NCI-H82 (cell line): ENCODE measurements at places on chromosomes 12 and 14.

- no peak for DNase-seq
These were observed 10.6 kb downstream of the IL22 start for GRCh38 chr12:68242777-68243176.

- no peak for DNase-seq
These were observed 5.5 kb downstream of the NKX2-1 start for GRCh38 chr14:36514278-36515104.

DNA sequence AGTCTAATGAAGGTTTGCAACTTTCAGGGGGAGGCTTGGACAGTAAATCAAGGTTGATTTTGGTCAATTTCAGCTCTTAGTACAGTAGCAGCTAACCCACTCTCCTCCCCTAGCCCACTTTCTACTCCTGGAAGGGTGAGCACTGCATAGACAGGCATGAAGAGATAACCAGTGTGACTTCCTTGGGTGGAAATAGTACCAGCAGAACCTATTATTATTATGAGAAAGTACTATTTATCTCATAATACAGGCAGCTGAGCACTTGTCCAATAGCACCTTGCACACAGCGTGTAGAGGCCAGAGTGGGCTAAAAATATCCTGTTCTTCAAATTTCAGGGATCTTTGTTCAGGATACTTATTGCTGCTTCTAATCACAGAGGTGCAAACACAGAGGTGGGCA lies 96.2 kb upstream of the FKBP4 start:
- no peak for DNase-seq

DNA sequence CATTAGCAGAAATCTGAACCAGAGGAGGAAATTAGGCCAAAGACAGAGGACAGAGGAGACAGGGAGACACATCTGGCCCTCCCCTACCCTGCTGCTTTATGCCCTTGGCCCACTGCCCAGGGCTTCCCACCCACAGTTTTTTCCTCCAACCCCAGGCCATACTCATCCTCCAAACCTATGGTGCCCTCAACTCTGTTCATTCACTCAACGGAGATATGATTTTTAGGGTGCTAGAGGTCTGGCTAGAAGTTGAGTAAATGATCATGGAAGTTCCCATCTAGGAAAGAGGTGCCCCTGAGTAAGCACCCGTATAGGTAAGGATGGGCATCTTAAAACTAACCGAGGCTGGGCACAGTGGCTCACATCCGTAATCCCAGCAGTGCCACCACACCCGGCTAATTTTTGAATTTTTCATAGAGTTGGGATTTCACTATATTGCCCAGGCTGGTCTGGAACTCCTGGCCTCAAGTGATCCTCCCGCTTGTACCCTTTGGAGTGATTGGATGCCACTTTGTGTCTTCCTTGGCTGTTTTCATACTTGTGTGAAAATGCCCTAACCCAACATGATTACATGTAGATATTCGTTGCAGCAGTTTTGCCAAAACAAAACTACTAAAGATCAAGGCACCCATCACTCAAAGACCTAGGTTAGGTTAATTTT lies 4.4 kb downstream of the KRT18 start:
- no peak for DNase-seq

- DNase-seq: no peak
These were observed 763.7 kb upstream of the TMEM132C start for GRCh38 chr12:127503246-127503645.

- no peak for DNase-seq
These were observed 253.3 kb downstream of the ATXN7L3B start for GRCh38 chr12:74790931-74791330.

DNA sequence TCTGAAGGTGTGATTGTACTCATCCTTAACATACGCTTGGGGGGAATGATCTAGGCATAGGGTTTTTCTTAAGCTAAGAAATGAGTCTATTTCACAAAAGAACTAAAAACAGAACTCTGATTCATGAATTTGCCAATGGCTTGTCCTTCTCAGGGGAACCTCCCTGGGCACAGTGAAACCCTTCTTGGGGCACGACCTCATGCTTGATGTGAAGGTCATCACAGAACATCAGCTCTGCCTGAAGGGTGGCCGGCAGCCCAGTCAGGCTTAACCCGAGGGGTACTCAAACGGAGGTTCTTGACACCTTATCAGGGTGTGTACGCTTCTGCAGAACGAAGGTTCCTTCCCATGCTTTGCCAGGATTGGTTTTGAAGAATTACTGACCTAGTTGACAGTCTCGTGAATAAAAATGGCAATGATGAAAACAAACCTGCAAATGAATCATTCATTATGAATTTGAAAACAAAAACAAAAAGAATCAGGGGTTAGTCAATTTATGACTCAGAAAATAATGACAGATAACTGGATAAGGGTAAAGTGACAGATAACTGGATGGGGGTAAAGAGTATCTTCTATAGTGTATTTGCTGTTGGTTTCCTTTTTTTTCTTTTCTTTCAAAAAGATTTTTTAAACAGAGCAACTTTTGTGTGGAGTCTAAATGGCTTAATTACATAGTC lies 86.4 kb downstream of the GALNT8 start:
- no peak for DNase-seq

GRCh38 chr14:93734086-93734822 lies 54.0 kb downstream of the PRIMA1 start:
- peak; percentile 54 for DNase-seq

DNA sequence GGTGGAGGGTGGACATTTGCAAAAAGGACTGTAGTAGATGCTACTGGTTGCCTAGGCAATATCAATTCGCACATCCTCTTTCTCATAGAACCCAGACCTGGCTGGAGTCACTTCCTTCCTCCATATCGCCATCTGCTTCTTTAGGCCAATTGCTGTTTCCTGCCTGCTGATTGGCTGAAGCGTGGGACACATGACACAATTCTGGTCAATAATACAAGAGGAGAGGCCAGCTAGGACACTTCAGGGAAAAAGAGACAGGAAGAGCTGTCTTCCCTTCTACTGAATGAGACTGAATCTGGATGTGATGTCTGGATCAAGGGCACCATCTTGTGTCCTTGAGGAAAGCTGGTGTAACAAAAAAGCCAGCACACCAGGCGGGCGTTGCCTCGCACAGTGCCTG lies 53.8 kb downstream of the TRPV4 start:
- DNase-seq: peak; percentile 56

- no peak for DNase-seq
These were observed 167.6 kb downstream of the RBM19 start for GRCh38 chr12:113798552-113798951.

- DNase-seq: peak; percentile 11
These were observed 14.7 kb downstream of the BTBD7 start for GRCh38 chr14:93317875-93318807.

DNA sequence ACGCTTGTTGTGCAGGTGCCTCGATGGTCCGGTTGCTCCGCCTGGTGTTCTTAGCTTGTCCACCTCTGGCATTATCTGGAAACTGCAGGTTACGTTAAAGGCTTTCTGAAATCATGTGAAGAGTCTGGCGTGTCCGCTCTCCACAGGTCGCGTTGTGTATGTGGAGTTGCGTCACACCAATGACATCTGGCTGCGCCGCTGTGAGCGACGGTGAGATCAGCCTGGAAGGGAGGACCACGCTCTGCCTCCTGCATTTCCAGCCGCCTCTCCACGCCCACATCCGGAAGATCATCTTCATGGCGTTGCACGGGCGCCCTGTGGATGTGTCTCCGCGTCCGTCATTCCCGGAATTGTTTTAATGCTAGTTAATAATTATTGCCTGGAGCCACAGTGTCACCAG lies 50.6 kb upstream of the GALNT9 start:
- DNase-seq: peak; percentile 47

GRCh38 chr12:80598004-80598606 lies 109.3 kb upstream of the MYF6 start:
- peak; percentile 49 for DNase-seq

DNA sequence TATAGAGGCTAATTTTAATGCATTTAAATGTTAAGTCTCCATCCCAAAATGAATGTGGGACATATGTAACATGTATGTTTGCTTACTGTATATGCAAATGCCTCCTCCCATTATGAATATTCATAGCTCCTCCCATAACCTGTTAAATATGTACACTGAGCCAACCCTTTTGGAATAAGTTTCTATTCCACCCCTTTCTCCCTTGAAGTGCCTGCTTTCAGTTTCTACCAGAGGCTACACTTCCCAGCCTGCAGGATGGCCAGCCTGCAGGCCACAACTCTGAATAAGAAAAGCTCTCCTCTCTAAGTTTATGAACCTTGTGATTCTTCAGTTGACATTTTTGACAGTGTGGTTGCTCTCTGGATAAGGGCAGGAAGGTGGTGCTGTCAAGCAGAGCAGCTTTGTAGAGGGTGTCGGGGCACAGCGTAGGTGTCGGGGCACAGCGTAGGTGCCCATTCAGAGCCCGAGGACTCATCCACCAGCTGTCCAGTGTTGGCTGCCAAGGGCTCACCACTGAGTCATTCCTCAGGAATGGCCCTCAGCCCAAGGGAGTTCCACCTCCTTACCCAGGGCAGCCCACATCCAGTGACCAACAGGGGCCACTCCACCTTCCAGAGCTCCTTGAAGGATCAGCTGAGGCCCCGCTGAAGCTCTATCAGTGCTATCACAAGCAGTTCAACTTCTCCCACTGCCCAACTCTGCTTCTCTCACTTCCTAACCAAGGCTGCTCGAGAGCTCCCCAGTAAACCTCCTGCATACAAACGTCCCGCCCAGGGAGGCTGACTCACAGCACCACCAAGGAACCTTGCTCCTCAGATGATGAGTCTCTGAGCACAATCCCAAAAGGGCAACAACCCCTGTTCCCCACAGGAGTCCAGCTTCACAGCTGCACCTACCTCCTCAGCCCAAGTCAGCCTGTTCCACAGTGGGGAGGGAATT lies 31.4 kb downstream of the VWF start:
- DNase-seq: no peak

GRCh38 chr14:92585981-92586937 lies 72.7 kb downstream of the RIN3 start:
- DNase-seq: no peak

GRCh38 chr12:118846416-118846815 lies 134.9 kb upstream of the SRRM4 start:
- no peak for DNase-seq

DNA sequence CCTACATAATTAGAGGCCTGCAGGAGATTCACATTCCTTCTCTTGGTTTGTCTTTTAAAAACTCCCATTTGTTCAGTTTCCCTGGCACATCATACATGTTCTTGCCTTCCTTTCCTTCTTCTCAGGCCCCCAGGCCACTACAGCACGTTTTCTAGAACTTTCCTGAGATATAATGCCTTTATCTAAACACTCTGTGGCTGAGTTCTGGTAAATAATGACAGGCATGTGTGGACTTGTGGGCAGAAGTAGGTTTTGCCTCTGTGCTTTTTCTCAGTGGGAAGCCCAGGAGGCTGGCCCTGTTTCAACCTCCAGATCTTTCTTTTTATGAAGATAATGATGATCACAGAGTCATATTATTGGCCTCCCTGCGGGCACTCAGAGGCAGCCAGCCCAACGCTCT lies 117.2 kb downstream of the TMX1 start:
- no peak for DNase-seq

GRCh38 chr12:108565976-108566375 lies 3.6 kb downstream of the ISCU start:
- no peak for DNase-seq

GRCh38 chr14:96092936-96093335 lies 53.8 kb downstream of the C14orf132 start:
- no peak for DNase-seq

DNA sequence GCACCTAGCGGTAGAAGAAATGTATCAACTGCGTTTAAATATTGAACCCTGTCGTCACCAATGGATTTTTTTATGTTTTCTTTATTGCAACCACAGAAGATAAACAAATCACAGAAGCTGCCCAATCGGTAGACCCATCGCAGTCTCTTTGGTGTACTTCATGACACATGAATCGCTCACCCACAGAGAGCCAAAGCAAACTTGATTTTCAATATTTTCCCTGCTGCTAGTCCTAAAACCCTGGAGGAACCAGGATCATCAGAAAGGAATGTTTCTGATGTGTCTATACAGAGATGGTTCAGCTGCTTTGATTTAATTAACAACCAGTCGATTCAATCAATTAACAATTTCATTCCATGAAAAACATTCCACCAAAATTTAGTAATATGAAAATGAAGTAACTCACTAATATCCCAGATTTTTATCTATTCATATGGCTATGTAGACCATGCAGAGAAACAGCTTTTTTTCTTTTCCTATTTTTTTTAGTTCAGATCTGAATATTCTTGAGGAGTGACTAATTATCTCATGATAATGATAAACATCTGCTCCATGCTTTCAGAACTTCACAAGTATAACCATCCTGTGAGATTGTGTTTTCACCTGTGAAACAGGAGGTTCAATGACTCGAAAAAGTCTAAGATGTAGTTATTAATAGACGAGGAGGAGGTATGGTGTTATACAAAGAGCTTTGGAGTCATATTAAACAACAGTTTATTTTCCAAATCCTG lies 46.1 kb downstream of the DIO2 start:
- no peak for DNase-seq

DNA sequence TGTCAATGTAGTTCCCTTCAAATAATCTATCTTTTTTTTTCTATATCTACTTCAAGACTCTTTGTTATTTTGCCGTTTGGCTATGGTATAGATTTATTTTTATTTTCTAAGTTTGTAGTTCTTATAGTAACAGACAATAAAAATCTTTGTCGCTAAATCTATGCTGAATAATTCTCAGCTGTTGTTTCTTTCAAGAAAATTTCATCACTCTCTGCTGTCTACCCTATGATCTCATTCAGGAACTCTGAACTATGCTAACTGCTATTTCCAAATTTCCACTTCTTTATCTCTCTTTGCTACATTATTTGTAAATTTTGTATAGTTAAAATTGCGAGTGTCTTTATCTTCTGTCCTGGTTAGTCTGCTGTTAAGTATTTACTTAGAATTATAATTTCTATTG lies 353.6 kb downstream of the LRFN5 start:
- DNase-seq: no peak
